ENCODE measurements at places on chromosomes 5 and 9.

- DNase-seq, result no peak
Measured at GRCh38 chr9:129878291-129878690, 43.0 kb downstream of the USP20 start.

GRCh38 chr9:12956805-12957204 lies 182.0 kb downstream of the LURAP1L start:
- DNase-seq, result no peak

- no peak for DNase-seq
Measured at GRCh38 chr9:136059851-136060670, 35.0 kb downstream of the NACC2 start.

GRCh38 chr5:20041326-20042274 lies 53.6 kb upstream of the CDH18 start:
- no peak for DNase-seq

- DNase-seq, result no peak
Measured at GRCh38 chr5:146041180-146041789, 64.1 kb downstream of the PLAC8L1 start.
